Fibroblast of lung (primary cell): ENCODE measurements at places on chromosomes 3 and 15.
A peak's percentile ranks its signal among the peaks of the same experiment; 100 is the strongest.

GRCh38 chr15:92899601-92899947 is 550 bp upstream of the CHD2 start:
- DNase-seq, result no peak

- peak; percentile 52 for DNase-seq
These were observed 205.6 kb downstream of the FEZF2 start for GRCh38 chr3:62167566-62168262.

- no peak for DNase-seq
These were observed 66.6 kb upstream of the UMPS start for GRCh38 chr3:124663690-124664089.

GRCh38 chr15:38254051-38254883 is 1.6 kb downstream of the SPRED1 start:
- peak; percentile 73 for DNase-seq

GRCh38 chr3:10366651-10367101 is 45.8 kb upstream of the SEC13 start:
- DNase-seq, result peak; percentile 100

- no peak for DNase-seq
These were observed 3.9 kb downstream of the B4GALT4 start for GRCh38 chr3:119236756-119237155.

DNA sequence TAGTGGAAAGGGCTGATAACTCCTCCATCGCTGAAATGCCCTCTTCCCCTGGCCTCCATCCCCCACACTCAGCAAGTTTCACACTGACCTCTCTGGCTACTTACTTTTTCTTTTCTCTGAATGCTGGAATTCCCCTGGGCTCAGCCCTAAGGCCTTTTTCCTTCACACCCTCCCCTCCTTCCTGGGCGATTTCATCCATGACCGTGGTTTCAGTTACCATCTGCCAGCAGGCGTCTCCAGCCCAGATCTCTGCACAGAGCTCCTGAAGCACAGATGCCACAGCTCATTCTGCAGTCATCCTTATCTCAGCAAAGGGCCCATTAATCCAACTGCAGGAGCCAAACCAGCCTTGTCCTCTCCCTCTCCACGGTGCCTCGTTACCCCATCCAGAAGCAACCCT is 114.0 kb downstream of the RFTN1 start:
- DNase-seq, result peak; percentile 87

GRCh38 chr3:195768831-195769303 is 42.9 kb downstream of the MUC4 start:
- no peak for DNase-seq

GRCh38 chr3:94779699-94780098 is 716.8 kb downstream of the NSUN3 start:
- DNase-seq, result no peak

DNA sequence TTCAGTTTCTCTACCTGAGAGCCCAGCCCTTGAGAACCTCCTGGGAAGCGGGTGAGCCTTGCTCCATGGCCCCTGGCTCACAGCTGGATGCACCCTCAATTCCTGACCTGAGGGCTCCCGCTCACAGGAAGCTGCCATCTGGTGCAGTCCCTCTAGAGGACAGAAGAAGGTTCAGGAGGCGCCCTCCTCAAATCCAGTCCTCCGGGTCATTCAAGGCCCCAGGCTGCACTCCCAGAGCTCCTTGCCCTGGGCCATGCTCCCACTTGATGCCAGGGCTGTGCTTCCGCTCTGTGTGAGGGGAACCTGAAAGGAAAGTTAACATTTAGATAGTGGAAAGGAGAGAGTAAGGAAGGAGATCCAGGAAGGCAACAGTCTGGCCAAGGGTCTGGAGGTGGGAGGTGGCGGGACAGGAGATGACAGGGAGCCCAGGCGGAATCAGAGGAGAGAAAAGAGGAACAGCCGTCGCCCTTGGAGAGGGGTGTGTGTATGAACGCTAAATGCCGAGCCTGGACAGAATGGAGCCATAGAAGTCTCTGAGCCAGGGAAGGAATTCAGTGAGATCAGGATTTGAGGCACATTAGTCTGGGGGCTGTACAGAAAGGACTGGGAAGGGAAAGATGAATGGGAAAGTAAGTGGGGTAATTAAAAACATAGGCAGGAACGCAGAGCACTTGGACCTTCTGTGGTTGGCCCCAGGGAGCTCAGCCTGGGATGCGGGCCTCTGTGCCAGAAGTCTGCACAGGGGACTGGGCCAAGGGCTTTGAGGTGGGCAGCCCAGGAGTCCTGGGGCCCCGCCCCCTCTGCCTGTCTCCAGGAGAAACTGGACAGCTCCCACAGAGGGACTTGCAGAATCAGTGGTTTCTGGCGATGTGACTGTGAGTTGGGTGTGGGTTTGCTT is 26.1 kb downstream of the TBC1D21 start:
- DNase-seq, result peak; percentile 54

DNA sequence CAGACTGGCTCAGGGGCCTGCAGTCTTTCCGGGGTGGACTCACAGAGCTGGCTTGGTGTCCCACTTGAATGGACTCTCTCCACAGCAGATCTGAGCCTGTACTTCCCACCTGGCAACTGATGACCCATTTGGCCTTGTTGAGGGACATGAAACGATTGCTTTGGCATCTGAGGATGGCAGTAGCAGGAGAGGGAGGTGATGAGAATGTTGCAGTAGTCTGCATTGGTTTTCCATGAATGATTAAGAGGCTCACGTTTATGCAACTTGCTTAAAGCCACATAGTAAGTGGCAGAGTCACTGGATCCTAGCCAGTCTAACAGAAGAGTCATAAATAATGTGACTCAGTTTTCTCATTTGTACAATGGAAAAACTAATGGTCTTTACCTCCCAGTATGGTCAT is 21.9 kb downstream of the IL20RB start:
- DNase-seq, result peak; percentile 30

GRCh38 chr3:171825222-171825828 is 15.0 kb upstream of the PLD1 start:
- peak; percentile 96 for DNase-seq

GRCh38 chr3:124057420-124057819 is 65.5 kb upstream of the ROPN1 start:
- no peak for DNase-seq

- DNase-seq, result no peak
These were observed 287.3 kb upstream of the CTDSPL start for GRCh38 chr3:37574177-37574943.

- no peak for DNase-seq
These were observed 117.5 kb downstream of the TPRG1 start for GRCh38 chr3:189289251-189289650.

DNA sequence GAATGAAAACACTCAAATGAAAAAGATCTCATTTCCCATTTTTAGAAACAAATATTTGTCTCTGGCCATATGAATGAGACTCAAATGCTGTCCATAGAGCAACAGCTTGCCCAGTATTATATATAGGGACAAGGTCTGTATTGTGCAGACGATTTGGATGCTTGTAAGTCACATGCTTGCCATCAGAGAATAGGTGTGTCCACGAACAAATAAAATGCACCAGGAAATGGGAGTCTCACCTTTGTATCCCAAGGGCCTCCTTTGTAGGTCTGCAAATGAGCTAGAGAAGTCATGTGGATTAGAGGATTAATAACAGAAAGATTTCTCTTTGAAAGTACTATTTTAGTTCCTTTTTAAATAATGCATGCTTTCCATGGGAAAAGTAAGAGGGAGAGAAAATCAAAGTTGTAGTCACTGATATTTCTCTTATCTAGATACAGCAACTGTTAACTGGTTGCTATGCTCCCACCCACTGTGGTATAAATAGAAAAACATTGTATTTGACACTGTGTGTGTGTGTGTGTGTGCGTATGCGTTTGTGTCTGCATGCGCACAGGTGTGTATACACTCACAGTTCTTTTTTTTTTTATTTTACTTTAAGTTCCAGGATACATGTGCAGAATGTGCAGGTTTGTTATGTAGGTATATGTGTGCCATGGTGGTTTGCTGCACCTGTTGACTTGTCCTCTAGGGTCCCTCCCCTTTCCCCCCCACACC is 383.4 kb upstream of the ARRDC4 start:
- DNase-seq, result no peak

- peak; percentile 88 for DNase-seq
These were observed 37.2 kb downstream of the IL20RB start for GRCh38 chr3:136994772-136995516.

GRCh38 chr3:71087143-71088018 is 496.1 kb downstream of the FOXP1 start:
- DNase-seq, result peak; percentile 71

GRCh38 chr3:100662113-100662823 is 47.0 kb upstream of the TFG start:
- peak; percentile 6 for DNase-seq

GRCh38 chr3:31157893-31158620 is 263.6 kb upstream of the GADL1 start:
- no peak for DNase-seq

GRCh38 chr3:14452740-14453710 is 50.6 kb downstream of the SLC6A6 start:
- DNase-seq, result peak; percentile 99

DNA sequence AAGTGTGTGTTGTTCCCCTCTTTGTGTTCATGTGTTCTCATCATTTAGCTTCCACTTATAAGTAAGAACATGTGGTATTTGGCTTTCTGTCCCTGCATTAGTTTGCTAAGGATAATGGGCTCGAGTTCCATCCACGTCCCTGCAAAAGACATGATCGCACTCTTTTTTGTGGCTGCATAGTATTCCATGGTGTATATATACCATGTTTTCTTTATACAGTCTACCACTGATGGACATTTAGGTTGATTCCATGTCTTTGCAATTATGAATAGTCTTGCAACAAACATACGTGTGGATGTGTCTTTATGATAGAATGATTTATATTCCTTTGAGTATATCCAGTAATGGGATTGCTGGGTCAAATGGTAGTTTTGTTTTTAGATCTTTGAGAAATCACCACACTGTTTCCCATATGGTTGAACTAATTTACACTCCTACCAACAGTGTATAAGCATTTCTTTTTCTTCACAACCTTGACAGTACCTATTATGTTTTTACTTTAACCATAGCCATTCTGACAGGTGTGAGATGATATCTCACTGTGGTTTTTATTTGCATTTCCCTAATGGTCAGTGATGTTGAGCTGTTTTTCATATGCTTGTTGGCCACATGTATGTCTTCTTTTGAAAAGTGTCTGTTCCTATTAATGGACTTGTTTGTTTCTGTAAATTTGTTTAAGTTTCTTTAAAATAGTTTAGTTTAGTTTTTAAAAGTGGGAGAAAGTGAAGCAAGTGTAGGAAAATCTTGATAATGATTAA is 21.9 kb upstream of the SLC30A4 start:
- no peak for DNase-seq

DNA sequence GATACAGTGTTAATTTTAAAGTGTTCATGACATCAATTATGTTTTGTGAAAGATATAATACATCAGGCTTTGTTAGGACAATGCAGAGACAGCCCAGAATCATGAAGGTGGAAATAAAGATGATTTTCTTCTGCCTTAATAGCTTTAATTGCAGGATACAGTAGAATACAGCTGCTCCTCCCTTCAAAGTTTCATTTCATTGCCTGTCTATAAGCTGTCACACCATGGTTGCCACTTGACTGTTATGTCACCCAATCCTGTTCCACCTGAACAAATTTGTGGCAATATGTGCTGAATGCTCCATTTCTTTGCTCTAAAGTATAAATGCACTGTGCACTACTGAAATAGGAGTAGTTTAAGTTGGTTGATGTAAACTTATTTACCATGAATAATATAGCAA is 537.8 kb upstream of the ROBO2 start:
- DNase-seq, result no peak

GRCh38 chr3:160583451-160583850 is 18.1 kb upstream of the KPNA4 start:
- no peak for DNase-seq

DNA sequence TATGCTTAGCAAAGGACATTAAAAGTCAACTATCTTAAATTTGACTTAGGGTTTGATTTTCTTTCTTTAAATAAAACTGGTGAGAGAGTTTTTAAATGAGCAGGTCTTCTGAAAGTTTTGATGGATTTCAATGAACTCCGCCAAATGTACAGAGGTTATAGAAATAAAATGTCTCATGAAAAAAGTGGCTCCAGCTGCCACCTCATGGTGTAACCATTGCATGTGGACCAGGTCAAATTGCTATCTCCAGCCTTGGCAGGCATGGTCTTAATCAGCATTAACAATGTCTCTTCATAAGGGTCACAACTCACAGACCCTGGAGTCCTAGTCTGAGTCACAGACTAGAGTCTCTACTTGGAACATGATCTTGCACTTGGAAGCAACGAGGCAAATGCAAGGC is 182.3 kb downstream of the ADAMTS17 start:
- no peak for DNase-seq

DNA sequence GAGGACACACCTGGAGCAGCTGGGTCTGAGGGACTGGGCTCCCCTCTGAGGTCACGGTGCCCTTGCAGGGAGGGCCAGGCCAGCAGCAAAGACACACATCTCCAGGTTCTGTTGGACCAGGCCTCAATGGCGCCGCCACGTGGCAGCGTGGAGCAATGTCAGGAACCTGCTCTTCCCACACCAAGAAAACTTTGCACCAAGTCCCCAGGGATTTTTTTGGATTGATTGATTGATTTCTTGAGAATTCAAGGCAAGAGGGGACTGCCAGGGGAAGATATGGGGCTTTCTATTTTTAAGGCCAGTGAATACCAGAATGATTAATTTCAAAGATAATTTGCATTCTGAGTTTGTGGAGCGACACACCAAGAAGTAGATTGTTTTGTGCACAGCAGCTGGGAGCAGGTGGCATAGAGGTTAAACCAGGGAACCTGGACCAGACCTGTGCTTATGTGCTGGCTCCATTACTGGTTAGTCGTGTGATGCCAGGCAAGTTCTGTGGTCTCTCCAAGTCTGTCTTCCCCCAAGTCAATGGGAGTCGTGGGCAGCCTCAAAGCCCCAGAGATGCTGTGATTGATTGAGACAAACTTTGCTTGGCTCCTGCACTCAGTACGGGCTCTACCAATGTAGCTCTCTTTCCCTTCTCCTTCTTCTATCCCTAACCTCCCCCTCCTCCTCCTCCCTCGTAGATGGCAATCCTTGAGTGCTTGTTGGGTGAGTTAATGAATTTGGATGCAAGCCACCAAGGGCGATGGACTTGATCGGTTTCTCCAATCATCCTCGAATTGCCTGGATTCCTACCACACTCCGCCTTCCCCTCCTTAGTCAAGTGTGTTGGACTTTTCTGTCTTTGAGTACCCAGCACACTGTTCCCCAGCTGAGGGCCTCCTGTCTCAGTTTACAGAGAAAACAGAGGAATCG is 96.2 kb upstream of the TRPM1 start:
- peak; percentile 5 for DNase-seq

- DNase-seq, result peak; percentile 79
These were observed 336.7 kb upstream of the IGF1R start for GRCh38 chr15:98311566-98312188.

GRCh38 chr3:193816656-193817311 is 223.8 kb downstream of the OPA1 start:
- peak; percentile 87 for DNase-seq

GRCh38 chr3:123881771-123882170 is 2.4 kb downstream of the MYLK start:
- DNase-seq, result no peak

GRCh38 chr3:107421170-107421792 is 44.0 kb downstream of the CCDC54 start:
- DNase-seq, result peak; percentile 82

DNA sequence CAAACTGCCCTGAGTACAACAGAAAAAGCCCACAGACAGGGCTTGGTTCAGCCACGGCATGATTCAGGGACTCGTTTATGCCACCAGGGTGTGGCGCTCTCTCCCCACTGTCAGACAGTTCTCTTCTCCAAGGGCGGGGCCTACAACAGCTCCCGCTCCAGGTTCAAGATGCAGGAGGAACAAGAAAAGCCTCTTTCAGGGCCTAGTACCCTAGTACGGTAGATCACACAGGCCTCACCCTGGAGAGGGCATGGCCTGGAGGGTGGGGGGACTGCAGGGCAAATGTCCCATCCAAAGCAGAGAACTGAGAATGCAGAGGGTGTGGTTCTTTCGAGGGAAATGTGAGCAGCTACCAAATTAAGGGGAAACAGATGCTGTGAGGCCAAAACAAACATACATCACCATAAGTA is 12.0 kb downstream of the MESD start:
- DNase-seq, result no peak
